ENCODE measurements at places on chromosomes 7 and 10.

GRCh38 chr7:5997210-5997808 is 11.5 kb downstream of the PMS2 start:
- DNase-seq, result peak; percentile 59

GRCh38 chr7:146131701-146132100 is 15.1 kb downstream of the CNTNAP2 start:
- DNase-seq, result no peak

GRCh38 chr10:62018131-62018911 is 116.8 kb downstream of the ARID5B start:
- peak; percentile 21 for DNase-seq

GRCh38 chr10:96017191-96017687 is 26.1 kb upstream of the CCNJ start:
- DNase-seq, result peak; percentile 52

- DNase-seq, result no peak
Measured at GRCh38 chr10:91462423-91462822, 52.3 kb downstream of the HECTD2 start.

DNA sequence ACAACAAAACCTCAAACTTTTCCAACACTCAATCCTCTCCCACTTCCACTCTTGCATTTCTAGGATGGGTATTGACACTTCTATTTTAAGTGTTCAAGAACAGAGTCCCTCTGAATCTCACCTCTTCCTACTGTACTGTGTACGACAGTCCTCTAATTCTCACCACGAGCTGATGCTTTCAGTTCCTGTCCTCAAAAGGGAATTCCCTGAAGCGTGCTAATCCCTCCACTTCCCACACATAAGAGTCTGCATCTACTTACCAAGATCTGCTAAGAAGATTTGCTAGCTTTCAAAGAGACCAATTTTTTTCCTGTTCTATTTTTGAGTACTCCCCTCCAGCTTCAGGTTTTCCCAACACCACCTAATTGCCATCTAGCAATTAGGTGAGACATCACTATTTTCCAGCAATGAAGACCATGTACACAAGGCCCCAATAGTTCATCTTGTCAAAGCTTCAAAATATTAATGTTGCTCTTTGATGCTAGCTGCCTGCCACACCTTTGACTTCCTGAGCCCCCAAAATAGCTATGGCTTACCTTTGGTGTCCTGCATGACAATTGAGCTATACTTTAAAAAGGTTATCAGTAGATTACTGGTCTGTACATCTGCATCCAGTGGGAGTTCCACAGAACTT is 54.4 kb downstream of the ARMH3 start:
- no peak for DNase-seq

GRCh38 chr7:24402655-24403054 is 118.7 kb downstream of the NPY start:
- DNase-seq, result no peak

GRCh38 chr7:135877805-135878204 is 99.4 kb downstream of the MTPN start:
- no peak for DNase-seq

GRCh38 chr10:4239186-4239585 is 454.2 kb upstream of the KLF6 start:
- DNase-seq, result no peak

DNA sequence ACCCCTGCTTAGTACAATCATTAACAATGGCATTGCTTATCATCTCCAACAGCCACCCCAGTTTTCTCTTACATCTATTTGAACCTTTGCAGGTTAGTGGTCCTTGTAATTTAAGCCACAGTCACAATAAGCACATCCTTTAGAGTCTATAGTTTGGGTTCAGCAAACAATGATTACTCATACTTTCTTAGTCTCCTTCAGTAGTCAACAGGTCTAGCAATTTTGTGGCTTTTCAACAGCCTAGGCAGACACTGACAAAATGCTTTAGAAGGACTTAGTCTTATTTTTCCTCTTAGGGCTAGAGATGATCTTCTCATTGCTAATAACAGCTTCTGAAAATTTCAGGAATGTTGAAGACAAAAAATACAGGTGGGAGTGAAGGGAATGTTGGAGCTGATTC is 32.3 kb upstream of the FAM204A start:
- DNase-seq, result no peak

- no peak for DNase-seq
Measured at GRCh38 chr10:8577686-8578085, 523.2 kb downstream of the GATA3 start.

- no peak for DNase-seq
Measured at GRCh38 chr7:50956522-50957155, 173.9 kb upstream of the GRB10 start.

GRCh38 chr10:105952153-105952552 is 1212.4 kb downstream of the SORCS1 start:
- peak; percentile 29 for DNase-seq

GRCh38 chr10:21600804-21601433 is 66.9 kb downstream of the MLLT10 start:
- no peak for DNase-seq

DNA sequence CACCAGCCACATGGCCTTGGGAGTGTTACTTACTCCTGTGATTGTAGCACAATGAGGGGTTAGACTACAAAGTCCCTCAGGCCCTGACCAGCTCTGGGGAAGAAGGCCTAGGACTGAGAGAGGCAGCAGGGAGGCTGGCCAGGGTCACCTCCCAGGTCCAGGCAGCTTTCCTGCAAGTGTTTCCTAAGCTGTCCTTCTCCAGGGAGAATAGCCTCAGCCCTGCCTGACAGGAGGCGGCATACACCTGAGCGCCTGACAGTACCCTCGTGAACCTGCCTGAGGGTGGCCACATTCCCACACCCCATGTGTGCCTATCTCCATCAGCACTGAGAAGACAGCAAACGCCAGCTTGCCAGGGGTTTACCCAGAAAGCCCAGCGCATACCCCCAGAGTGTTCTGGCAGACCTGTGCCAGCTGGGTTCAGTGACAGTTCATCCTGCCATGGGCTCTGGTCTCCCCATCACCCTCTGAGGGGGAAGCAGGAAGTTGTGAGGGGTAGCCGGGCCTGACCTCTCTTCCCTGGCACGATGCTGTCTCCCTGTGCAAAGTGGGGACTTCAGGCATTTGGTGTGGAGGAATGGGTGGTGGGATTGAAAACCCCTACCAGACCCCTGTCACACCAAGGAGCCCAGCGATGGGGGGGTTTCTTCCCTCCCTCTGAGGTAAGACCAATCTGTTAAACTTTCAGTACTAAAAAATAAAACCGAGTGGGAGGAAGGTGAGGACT is 56.3 kb upstream of the CAMK2B start:
- no peak for DNase-seq

DNA sequence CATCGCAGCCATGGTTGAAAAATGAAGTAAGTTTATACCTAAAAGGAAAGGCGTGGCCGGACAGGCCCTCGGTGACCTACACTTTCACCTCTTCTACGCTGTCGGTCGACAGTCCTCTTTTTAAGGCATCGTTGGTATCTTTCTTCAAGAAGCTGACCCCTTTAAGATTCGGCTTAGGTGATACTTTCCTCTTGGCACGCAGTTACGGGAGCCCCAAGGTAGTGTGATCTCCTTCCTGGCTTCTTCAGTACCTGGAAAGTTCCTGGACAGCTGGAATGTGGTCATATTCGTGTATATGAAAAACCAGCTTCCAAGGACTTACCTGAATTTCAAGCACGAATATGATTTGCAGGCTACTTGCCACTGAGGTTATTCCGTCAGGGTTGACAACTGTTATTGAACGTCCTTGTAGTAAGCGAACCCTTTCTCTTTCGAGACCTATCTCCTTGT is 885 bp upstream of the SYPL1 start:
- DNase-seq, result no peak

DNA sequence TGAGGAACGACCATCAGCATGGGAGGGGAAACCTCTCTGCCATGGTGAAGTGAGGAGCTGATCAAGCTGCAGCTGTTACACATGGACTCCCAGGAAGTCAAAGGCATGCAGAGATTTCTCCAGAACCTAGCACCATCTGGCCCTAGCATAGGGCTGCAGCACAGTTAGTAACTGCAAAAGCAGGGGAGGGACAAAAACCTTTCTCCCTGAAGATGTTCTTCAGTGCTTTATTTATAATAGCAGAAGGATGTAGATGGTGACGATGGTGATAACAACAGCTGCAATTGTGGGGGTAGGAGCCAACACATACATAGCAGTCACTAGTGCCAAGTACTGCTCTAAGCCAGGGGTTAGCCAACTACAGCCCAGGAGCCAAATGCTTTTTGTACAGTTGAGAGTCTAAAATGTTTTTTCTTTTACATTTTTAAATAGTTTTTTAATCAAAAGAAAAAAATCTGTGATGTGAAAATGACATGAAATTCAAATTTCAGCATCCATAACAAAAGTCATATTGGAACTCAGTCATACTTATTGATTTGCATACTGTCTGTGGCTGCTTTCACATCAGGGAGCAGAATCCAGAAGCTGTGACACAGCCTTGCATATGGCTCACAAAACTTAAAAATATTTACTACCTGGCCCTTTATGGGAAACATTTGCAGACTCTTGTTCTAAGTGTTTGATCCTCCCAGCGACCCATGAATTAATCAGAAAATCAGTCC is 299.5 kb downstream of the ELMO1 start:
- DNase-seq, result no peak

DNA sequence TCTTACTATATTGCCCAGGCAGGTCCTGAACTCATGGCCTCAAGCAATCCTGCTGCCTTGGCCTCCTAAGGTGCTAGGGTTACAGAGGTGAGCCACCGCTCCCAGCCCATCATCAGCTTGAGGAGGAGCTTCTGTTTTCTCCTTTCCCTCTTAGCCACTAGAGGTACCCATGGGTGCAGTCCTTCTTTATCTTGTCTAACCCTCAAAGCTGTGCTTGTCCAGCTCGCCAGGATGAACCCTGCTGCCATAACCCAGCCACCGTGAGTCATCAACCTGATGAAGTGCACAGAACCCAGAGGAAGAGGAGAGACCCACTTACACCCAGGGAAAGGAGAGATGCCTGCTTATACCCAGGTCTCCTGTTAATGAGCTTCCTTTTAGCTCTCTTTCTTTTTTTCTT is 133.4 kb downstream of the CUL2 start:
- no peak for DNase-seq

DNA sequence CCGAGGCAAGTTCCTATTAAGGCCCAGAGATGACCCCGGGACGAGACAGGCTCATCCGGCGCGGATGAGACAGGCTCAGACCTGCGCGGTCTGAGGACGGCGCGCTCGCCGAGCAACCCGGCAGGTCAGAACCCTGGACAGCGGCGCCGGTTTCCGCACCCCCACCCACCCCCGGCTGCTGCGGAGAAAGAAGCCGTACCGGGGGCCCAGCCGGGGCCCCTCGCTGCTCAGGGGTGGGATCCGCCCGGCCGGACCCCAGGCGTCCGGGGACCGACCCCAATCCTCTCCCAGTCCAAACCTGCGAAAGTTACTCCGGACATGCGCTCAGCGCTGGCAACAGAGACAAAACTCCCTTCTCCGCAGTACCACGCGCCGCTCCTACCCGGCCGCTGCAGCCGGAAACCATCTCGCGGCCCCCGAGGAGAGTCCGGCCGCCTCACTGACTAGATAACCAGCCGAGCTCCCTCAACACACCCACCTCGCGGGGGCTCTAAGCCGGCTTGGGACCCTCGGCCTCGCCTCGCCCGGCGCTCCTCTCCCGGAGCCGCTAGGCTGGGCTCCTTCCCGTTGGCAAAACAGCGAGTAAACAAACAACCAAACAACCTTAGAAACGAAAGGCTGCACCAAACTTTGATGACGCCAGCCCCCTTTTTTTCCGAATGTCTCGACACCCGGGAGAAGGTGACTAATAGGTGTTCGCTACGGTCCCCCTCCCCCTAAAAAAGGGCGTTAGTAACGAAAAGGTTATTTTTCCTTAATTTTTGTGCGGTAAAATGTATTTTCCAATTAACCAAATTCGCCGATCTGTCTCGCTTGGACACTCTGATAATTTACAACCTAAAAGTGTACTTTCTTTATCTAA is 2.3 kb upstream of the DRGX start:
- DNase-seq, result no peak

- no peak for DNase-seq
Measured at GRCh38 chr10:52424341-52424740, 110.3 kb downstream of the DKK1 start.

GRCh38 chr7:106138776-106139175 is 26.7 kb upstream of the SYPL1 start:
- no peak for DNase-seq

GRCh38 chr10:44306762-44307161 is 78.1 kb downstream of the CXCL12 start:
- no peak for DNase-seq

GRCh38 chr7:101507791-101508252 is 121.3 kb downstream of the MYL10 start:
- peak; percentile 2 for DNase-seq

DNA sequence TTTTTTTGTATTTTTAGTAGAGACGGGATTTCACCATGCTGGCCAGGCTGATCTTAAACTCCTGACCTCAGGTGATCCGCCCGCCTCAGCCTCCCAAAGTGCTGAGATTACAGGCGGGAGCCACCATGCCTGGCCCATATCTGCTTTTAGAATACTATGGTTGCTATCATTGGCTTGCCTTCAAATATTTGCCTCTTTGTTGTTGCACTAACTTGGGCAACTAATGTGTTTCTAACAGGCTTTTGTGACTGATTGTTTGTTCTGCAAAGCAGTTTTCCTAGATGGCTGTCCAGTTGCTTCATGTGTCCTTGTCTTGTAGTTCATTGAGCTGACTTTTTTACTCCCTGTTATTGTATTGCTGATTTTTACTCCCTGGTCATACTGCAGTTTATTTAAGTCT is 9.7 kb downstream of the VDAC2 start:
- DNase-seq, result no peak

GRCh38 chr7:140653319-140654108 is 12.9 kb upstream of the DENND2A start:
- DNase-seq, result peak; percentile 50

- DNase-seq, result no peak
Measured at GRCh38 chr10:122461367-122461728, at the start of gene HTRA1. TSS of gene HTRA1 (plus strand) at chr10:122461553. CDS start at chr10:122461653, 100 bp downstream.

DNA sequence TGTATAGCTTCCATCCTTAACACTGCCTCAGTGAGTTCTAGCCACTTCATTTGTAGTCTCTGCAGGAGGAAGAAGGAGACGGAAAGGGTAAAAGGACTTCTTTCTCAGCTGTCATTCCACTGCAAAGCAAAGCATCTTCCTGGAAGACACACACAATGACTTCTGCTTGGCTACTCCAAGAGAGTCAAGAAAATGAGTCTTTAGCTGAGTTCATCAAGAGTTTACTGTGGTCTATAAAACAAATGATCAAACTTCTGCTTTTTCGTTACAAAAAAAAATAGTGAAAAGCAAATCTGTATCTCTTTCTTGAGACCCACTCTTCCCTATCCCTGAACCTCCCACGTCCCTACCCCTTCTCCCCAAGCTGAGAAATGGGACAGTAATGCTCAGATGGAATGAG is 205.0 kb upstream of the AHR start:
- no peak for DNase-seq

All from DMS153 (cell line).